Kasumi-1 (cell line): ENCODE measurements at places on chromosomes 13 and 19.

- no peak for DNase-seq
These were observed 390.8 kb downstream of the SLITRK6 start for GRCh38 chr13:85408415-85408814.

GRCh38 chr19:45442778-45443461 lies 19.2 kb upstream of the ERCC1 start:
- peak; percentile 60 for DNase-seq

DNA sequence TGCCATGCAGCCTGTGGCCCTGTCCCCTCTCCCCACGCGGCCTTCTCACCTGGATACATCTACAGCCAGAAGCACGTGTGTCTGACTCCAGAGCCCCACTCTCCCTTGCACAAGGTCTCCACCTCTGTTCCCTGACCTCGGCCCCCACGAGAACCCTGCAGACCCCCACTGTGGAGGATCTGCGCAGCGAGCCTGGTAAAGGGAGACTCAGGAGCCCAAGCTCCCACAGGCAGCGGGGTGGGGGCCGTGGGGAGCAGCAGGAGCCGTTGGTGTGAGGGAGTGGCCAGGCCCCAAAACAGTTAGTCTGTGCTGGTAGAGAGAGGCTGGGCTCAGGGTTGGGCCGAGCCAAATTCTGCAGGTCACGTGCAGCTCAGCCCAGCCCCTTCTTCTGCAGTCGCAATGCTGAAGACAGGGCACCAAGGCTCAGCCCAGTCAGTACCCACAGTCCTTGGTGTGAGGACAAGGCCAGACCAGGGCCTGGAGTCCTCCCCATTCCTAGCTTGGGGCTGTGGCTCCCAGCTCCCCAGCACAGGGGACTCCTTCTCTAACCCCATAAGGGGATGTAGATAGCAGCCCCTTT lies 28.7 kb upstream of the SLC7A10 start:
- no peak for DNase-seq

- DNase-seq: no peak
These were observed 4.0 kb downstream of the SLC7A10 start for GRCh38 chr19:33221638-33222037.

DNA sequence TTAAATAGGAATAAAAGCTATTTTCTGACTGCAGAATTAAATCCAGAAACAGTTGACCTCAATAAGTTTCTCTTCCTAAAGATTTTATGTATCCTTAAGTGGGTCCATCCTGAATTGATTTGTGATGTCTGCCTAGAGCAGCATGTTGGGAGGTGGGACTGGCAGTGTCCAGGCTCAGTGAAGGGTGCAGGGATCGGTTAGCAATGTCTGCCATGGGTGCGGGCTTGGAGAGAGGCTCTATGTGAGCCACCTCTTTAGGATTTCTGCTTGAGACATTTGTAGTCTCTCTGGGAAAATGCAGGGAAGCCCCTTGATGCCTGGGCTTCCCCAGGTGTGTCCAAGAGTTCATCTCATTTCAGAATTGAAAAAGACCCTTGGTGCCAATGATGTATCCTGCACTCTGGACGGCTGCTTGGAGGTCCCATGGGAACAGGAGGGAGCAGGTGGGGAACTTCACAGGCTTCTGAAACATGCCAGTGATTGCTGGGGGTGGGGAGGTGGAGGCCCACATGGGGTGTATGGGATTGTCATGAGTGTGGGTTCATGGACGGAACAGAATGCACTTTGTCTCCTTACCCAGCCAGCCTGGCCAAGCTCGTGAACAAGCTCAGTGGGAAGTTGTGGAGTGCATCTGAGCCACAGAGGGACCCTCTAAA lies 6.2 kb upstream of the COLGALT1 start:
- no peak for DNase-seq

- DNase-seq: peak; percentile 57
These were observed 10.1 kb downstream of the FOSB start for GRCh38 chr19:45477713-45478453.

- no peak for DNase-seq
These were observed 9.2 kb upstream of the KANK3 start for GRCh38 chr19:8352134-8352827.

DNA sequence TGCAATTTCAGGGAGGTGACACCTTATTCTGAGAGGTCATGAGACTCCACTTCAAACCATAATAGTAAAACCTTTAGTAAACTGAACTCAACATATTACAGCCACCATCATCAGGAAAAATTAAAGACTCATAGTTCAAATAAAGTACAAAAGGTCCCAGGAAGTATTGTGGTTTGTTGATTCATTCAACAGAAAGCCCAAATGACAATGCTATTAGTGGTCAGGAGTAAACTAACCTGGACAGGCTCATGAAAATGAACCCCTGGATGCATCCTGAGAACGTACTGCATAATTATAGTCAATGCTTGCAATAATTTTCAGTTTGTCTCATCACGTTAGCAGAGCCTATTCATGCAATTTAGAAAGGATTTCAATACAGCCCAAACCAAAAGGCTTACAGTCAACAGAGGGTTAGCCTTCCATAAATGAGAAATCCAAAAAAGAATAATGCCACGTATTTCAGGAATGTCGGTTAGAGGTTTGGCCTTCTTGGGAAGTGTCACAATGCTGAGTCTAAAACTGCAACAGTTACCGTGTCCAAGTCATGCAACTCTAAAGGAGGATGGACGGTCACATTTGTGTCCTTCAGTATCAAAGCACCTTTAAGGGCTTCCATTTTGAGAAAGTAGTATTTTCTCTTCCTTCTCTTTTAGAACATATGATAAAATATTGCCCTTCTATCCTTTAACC lies 280.8 kb downstream of the ABCC4 start:
- DNase-seq: no peak

DNA sequence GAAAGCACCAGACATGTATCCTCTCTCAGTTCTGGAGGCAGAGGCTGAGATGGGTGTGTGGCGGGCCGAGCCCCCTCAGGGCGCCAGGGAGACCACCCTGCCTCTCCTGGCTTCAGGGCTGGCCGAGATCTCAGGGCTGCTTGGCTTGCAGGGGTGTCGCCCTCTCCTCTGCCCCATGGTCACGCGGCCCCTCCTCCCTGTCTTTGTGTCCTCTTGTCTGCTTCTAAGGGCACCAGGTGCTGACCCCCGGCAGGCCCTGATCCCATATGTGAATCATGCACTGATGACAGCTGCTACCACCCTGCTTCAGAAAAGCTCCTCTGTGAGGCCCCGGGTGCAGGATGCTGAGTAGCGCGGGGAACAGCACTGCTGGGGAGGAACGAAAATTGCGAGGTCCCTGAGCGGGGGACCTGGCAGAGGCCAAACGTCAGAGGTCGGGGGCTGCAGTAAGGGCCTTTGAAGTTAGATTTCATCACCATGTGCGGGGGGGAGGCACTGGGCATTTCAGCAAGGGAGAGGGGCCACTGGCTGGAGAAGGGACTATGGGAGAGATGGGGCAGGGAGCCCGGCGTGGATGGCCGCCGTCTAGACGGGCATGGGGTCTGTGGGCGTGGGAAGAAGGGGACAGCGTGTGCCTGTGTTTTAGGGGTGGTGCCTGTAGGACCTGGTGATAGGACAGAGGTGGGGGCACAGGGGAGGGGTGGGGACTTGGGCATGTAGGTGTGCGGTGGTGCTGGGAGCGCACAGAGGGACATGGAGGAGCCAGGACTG lies 125.2 kb downstream of the KDM4B start:
- no peak for DNase-seq

DNA sequence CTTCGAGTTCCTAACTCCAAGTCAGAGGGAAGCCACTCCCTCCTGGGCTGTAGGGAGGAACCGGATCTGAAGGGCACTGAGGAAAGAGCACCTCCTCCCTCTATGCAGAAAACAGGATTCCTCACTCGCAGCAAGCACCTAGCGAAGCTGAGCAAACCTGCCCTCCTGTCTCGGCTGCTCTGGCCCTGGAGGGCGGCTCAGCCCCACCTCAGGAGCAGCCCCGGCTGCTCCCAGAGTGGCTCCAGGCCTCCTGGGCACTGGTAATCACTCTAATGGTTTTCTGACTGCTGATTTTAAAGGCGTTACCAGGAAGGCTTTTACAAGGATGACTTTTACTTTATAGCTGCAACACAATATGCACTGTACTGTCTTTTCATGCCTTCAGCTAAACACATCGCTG lies 312.5 kb downstream of the TEX29 start:
- no peak for DNase-seq

- DNase-seq: no peak
These were observed 48.8 kb downstream of the MLLT1 start for GRCh38 chr19:6230991-6231448.

DNA sequence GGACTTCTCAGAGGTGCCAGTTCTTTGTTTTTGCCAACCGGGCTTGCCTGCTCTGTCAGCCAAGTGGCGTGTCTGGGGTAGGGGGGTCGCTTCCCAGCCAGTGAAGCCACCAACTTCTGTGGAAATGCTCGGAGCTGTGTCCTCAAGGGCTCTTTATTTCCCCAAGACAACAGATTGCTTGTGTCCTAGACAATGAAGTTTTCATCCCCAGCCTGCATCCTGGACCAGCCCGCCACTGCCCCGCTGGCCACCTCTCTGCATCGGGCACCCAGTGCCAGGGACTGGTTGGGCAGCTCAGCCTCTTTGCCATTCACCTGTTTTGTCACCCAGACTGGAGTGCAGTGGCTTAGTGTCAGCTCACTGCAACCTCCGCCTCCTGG lies 3.7 kb downstream of the RAB11B start:
- DNase-seq: no peak

DNA sequence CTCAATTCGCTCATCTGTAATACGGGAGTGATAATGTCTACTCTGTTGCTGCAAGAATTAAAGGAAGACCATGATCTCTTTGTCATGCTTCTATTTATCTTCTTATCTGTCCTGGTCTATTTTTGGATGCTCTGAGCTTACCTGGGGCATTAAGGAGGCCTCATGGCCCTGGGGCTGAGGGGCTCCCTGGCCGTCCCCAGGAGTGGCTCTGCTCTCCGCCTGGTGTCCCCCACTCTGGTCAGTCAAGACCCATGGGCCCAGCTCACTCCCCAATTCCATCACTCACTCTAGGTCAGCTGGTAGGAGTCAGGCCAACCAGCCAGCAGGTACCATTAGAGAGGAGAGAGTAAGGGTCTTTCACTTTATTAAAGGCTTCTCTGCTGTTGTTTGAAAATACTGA lies 1.1 kb upstream of the CHST8 start:
- DNase-seq: no peak
